ENCODE measurements at places on chromosomes 6 and 20.

DNA sequence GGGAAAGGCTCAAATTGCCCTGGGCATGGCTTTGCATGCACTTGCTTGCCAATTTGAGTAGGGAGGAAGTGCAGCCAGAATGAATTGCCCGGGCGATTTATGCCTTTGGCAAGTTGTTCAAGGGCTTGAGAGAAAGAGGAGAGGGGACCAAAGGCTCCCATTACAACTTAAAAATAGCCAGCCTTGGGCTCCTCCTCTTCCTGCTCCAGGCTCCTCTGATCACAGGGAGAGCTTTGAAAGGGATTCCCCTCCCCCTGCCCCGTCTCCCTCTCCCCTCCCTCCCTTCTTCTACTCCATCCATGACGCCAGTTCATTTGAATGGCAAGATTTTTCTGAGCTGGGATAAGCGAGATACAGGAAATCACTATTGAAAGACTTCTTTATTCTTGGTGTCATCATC is 304.9 kb upstream of the JAG1 start:
- DNase-seq: no peak

DNA sequence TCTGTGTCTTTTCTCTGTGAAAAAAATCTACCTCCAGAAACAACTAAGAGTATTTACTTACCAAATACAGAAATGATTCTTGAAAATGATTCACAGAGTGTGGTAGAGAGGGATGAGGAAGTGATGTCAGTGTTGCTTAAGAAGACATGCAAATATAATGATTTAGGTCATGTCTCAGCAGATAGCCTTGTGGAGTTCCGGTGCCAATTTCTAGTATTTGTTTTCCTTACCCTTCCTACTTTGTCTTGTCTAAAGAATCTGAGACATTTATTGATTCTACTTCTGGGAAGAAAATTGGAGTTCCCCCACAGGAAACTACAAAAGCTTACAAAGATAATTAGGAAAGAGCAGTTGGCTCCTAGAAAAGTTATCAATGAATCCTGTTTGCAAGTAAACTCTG is 68.8 kb downstream of the GJA1 start:
- no peak for DNase-seq

DNA sequence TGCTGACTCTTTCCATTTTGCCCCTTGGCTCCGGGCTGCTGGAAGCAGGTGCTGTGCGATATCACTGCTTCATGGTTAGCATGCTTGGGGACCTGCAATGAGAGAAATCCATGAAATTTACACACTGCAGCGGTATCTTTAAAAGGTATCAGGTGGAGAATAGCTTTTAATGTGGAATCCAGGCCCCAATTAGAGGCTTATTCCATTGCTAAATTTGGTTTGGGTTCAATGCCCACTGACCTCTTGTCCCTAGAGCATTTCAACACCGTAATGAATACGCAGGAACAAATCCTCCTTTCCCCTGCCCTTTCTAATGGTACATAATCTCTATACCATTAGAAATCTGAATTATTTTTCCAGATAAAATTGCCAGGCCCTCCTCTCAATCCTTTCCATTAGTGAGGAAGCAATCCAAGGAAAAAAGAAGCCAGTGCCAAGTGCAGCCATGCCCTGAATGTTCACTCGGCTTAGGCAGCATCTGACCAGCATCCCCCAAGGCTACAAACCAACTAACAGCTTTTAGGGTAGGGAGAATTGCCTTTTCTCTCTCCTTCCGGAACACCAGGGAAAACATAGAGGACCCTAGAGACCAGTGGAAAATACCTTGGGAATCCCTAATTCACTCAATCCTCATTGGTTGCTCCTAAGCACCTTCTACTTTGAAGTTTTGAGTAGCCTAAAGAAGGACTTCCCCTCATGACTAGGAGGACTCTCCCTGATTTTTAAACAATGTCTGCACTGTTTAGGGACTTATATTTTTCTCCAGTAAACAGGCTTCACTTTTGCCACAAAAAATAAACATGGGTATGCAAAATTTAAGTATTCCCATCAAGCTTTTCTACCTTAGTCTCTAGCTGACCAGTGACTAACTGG is 143.1 kb downstream of the QRSL1 start:
- no peak for DNase-seq

GRCh38 chr20:51188941-51189340 is 166.0 kb upstream of the KCNG1 start:
- no peak for DNase-seq

DNA sequence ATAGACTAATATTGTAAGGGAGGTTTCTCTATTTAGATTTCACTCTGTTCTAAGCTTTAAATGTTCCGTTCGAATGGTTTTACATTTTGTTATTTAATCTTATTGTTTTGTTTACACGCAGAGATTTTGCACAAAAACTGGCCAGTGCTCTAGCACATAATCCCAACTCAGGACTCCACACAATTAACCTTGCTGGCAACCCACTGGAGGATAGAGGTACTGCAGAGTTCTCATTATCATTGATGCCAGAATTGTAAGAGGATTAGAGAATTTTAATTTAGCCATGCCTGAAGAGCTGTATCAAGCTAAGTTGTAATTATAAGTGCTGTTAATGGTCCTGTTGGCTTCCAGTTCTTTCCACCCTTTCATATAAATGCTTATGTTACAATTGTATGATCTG is 179.7 kb upstream of the SCGN start:
- no peak for DNase-seq

DNA sequence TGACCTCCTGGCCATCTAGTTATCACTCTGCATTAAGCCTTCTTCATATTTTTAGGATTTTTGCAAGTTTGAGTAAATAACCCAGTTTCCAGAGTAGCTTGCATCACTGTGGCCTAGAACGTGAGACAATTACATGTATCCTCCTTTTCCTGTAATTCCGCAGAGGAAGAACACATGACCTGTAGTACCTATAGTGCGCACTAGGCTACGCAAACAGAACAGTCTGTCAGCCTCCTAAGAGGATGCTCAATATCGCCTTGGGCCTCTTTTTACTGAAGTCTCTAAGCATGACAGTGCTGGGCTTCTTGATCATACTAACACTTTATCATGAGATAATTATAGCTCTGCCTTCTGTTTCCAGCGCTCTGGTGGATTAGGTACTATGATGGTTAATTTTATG is 20.2 kb upstream of the NR2E1 start:
- DNase-seq: no peak

DNA sequence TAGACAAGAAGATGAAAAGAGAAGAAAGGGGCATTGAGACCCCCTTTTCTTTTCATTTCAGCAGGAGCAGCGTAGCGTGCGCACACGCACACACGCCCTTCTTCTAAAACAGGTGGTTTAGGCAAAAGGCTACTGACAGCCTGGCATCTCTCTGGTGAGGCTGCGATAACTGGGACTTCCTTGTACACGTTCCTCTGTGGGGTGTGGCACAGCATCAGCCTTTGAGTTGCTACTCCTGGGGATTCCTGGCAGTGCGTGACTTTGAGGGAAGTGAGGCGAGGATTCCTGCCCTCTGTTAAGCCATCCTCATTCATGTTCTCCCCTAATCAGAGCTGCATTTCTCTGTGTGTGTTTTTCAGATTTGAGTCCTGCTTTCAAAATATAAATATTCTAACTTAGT is 94.7 kb downstream of the TMEM170B start:
- no peak for DNase-seq

DNA sequence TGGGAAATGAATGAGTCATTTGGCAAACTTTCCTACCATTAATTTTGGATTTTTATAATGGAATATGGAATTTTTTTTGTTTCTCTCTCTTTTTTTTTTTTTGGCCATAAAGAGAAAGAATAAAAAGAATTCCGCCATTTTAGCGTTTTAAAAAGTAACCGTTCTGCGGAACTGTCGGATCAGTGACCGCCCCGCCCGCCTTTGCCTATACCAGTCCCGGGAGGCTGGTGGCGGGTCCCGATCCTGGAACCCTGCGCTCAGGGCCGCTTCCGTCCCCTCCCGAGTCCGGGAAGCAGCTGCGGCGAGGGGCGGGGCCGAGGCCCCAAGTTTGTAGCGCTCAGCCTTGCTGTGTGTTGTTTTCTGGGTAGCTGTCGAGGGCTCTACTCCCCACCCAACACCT is 609 bp downstream of the L3MBTL1 start:
- DNase-seq: no peak

DNA sequence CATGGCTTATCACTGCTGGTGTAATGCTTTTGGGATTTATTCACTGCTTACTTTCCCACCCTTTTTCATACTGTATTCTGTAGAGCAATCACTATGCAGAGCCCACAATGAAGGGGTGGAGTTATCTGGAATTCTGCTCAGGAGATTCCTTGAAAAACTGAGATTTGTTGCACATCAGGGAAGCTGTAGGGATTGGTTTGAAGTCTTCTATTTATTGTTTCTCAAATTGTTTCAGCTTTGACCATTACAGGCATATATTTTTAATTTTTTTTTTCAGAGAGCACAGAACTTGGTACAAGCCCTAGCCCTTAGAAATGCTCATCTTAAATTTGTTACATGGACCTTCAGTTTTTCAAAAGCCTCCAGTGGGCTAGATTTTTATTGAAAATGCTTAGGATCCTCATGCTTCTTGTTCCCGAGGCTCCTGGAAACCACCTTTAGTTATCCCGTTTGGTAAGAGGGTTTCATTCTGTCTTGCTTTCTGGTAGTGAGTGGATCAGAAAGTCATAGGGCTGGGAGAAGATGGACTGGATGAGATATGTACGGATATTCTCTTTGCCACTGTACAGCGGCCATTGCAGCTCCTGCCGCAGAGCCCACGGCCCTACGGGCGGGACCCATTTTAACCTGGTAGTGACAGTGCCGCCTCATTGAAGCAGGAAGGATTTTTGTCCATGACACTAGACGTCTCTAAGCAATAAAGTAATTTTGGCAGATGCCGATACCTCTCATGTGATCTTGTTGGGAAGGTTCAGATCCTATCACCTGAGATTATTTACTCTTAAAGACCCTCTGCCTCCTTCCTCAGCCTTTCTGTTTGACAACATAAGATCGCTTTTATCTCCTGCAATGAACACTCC is 45.3 kb upstream of the ZNF184 start:
- DNase-seq: no peak

DNA sequence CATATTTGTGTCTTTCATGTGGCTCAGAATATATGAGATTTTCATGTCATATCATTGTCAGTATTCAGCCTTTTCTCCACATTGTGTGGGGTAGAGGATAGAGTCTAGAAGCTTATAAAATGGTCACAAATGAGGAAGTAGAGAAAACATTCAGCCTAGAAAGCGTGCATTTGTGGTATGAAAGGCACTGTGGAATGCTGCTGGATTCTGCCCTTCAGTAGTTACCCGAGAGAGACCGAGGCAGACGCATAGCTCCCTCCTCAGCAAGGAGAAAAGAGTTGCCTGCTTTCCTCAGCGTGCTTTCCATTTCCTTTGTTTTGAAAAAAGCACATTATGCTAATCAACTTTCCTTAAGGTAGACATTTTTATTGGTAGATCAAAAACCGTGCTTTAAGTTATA is 28.7 kb downstream of the MYB start:
- DNase-seq: no peak

GRCh38 chr6:100506651-100507050 is 41.9 kb upstream of the SIM1 start:
- no peak for DNase-seq

GRCh38 chr20:57415771-57416170 is 24.6 kb downstream of the RBM38 start:
- no peak for DNase-seq

DNA sequence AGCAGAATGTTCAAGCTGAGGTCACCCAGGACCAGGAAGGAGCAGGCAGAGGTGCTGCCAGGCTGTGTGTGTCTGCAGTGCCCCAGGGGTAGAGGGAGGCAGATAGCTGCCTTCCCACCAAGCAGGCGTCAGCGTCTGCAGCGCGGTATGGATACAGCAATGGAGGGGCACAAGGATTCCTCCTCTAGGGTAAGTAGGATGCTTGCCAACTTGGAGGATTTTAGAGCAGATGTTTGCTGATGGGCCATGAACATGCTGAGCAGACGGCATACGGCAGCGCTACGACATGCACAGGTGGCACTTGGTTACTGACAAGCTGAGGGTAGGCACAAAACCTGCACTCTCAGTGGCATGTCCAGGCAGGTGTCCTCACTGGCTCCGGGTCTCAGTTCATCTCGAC is 48.1 kb downstream of the PSMG4 start:
- DNase-seq: no peak

- DNase-seq: no peak
Measured at GRCh38 chr6:3690506-3690905, 61.0 kb downstream of the PXDC1 start.

GRCh38 chr6:27474172-27474465 is 1.2 kb upstream of the ZNF184 start:
- no peak for DNase-seq

- DNase-seq: no peak
Measured at GRCh38 chr20:18314786-18315406, 26.6 kb downstream of the ZNF133 start.

- no peak for DNase-seq
Measured at GRCh38 chr6:159842035-159842434, 42.0 kb downstream of the PNLDC1 start.

- no peak for DNase-seq
Measured at GRCh38 chr6:106785298-106785697, 155.9 kb downstream of the QRSL1 start.

GRCh38 chr6:67736161-67736560 is 898.9 kb upstream of the ADGRB3 start:
- no peak for DNase-seq

DNA sequence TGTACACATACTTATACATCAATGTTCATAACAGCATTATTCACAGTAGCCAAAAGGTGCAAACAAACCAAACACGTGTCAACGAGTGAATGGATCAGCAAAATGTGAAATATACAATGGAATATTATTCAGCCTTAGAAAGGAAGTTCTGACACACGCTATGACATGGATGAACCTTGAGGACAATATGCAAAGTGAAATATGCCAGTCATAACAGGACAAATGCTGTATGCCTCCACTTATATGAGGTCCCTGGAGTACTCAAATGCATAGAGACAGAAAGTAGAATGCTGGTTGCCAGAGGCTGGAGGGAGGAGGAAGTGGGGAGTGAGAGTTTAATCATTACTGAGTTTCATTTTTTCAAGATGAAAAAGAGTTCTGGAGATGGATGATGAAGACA is 37.8 kb upstream of the IGF2R start:
- no peak for DNase-seq

GRCh38 chr6:35893246-35893645 is 27.7 kb downstream of the SRPK1 start:
- no peak for DNase-seq

- DNase-seq: no peak
Measured at GRCh38 chr6:33665957-33666356, 44.8 kb downstream of the ITPR3 start.

DNA sequence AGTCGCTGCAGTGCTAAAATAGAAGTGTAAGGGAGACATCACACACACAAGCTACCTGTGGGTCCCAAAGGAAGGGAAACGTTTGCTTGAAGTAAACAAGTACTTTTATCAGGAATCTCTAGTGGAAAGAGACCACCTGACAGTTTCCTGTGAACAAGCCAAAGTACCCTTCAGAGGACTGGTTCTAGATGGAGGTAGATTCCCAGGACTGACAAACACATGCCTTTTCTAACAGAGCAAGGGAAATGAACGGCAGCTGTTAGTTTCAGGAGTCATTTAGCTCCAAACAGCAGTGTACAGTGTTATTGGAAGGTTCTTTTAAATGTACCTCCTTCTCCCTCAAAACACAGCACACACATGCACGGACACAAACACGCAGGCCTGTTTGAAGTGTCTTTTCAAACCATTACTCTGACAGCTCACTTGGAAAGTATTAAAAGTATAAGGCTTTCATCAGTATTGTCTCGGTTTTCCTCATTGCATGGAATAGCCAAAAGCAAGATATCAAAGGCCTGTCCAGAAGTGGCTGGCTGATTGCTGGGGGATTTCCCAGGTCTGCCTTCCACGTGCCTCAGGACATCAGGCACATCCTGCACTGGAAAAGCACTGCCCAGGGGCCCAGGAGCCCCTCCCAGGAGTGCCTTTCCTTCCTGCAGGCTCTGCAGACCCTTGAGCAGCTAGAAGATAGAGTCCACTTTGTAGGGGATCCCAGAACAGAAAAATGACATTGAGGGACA is 393.2 kb upstream of the SOX4 start:
- DNase-seq: no peak
